ENCODE measurements at places on chromosomes 7 and 10. TPM values are rescaled to one million over a fixed set of nuclear protein-coding genes. Genes with fewer than 3 reads are reported as not detected.

- H3K36me3 ChIP-seq, result no peaks in the 10 kb centered on the region
- H3K4me3 ChIP-seq, result no peak overlapping the region
- no peak for DNase-seq
- peaks cover 12% of the 10 kb centered on the region for H3K4me1 ChIP-seq
- H3K27ac ChIP-seq, result no peak overlapping the region
These were observed 19.6 kb downstream of the PLCE1 start for GRCh38 chr10:94013331-94013760.

- H3K27me3 ChIP-seq, result no peaks in the 10 kb centered on the region
- no peak overlapping the region for H3K4me3 ChIP-seq
- DNase-seq, result no peak
- H3K4me1 ChIP-seq, result no peaks in the 10 kb centered on the region
These were observed 69.3 kb downstream of the LRRC4 start for GRCh38 chr7:127961786-127962453.

POLR3A gene
- 28.8 TPM for total RNA-seq

SPDYE6 gene
- total RNA-seq, result not detected

DNA sequence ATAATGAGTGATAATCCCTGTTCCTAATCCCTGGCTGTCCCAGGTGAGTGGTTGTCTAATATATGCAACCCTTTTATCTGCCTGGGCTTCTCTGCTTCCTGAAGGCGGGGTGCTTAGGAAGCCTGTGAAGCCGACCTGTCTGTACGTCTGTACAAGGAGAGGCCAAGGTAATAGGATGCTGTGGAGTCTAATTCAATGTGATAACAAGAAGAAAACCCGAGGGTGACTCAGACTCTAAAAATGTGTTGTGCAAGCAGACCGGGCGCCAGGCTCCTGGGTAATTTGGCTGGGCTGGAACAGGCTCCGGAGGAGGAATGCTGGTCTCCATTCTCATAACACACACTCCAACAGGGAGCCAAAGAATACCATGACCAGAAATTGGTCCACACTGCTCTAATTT is 43.6 kb downstream of the THNSL1 start:
- H3K36me3 ChIP-seq, result no peaks in the 10 kb centered on the region
- H3K27ac ChIP-seq, result peak overlapping the region; percentile 43
- no peaks in the 10 kb centered on the region for H3K27me3 ChIP-seq
- H3K4me1 ChIP-seq, result peaks cover 17% of the 10 kb centered on the region
- H3K4me3 ChIP-seq, result no peak overlapping the region

TRIM8 gene
- total RNA-seq, result 103 TPM

C7orf33 gene
- total RNA-seq, result not detected

DNA sequence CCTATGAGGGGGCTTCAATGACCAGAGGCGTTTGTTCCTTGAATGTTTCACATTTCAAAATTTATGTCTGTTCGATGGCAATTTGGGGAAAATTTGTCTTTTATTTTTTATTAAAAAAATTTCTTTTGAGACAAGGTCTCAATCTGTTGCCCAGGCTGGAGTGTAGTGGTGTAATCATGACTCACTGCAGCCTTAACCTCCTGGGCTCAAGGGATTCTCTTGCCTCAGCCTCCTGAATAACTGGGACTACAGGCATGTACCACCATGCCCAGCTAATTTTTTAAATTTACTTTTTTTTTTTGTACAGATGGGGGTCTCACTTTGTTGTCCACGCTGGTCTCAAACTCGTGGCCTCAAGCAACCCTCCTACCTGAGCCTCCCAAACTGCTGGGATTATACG is 39.7 kb downstream of the OTUD1 start:
- no peak overlapping the region for H3K27ac ChIP-seq
- H3K4me1 ChIP-seq, result no peaks in the 10 kb centered on the region
- no peak overlapping the region for H3K4me3 ChIP-seq
- no peak for DNase-seq
- H3K27me3 ChIP-seq, result no peaks in the 10 kb centered on the region

GIMAP5 gene
- total RNA-seq, result not detected

DNA sequence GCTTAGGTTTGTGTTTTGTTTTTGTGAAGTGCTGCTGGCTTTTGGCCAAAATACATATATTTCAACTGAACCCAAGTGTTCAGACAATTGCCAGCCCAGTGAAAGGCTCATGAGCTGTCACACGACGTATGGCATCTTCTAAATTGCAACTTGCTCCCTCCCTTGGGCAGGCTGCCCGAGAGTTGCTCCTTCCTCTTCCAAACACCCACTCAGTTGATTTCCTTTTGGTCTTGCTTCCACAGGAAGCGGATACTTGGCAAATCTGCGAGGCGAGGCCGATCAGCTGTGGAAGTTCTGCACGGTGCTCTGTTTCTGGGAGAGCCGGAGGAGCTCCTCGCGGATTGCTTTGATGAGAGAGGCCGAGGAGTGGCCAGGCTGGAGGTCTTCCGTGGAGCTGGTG is 39.6 kb upstream of the ATP6V0A4 start:
- H3K36me3 ChIP-seq, result no peaks in the 10 kb centered on the region
- H3K4me3 ChIP-seq, result no peak overlapping the region
- H3K27me3 ChIP-seq, result no peaks in the 10 kb centered on the region
- DNase-seq, result no peak
- H3K4me1 ChIP-seq, result peaks cover 5% of the 10 kb centered on the region

PKD2L1 gene
- not detected for total RNA-seq

DNA sequence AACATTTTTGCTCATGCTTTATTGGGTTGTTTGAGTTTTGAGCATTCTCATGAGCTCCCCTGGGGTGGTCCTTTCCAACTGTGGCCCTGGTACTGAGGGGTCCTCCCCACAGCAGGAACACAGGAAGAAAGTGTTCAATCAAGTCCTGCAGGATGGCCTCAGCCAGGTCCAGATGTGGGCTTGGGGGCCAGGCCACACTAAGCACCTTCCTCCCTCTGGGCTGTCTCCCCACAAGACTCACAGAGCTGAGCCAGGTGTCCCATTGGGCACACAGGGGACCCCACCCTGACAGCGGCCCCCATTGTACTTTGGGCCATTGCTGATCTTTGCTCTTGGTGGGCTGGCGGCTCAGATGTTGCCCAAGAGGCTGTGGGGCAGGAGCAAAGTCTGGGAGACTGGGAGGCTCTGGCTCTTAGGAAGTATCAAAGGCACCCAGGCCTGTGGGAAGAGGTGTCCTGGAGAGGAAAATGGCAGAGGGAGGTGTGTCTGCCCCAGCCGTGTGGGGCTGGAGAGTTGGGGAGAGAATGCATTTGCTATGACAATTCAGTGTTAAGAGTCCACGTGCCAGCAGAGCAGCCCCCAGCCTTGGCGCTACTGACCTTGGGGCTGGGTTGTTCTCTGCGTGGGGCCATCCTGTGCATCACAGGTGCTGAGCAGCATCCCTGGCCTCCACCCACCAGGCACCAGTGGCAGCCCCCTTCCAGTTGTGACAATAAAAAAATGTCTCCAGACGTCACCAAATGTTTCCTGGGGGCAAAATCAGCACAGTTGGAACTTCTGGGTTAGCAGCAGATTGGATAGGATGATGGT is 17.8 kb downstream of the SCART1 start:
- H3K27ac ChIP-seq, result no peak overlapping the region
- H3K4me1 ChIP-seq, result no peaks in the 10 kb centered on the region
- no peak for DNase-seq
- no peak overlapping the region for H3K4me3 ChIP-seq

- no peaks in the 10 kb centered on the region for H3K27me3 ChIP-seq
- H3K36me3 ChIP-seq, result no peaks in the 10 kb centered on the region
- H3K27ac ChIP-seq, result no peak overlapping the region
- H3K4me3 ChIP-seq, result no peak overlapping the region
- peak; percentile 30 for DNase-seq
These were observed 5.1 kb upstream of the ZNF32 start for GRCh38 chr10:43653746-43654145.

- H3K4me3 ChIP-seq, result no peak overlapping the region
- DNase-seq, result no peak
- no peak overlapping the region for H3K27ac ChIP-seq
- H3K36me3 ChIP-seq, result no peaks in the 10 kb centered on the region
These were observed 363.2 kb downstream of the REEP3 start for GRCh38 chr10:63884426-63884825.
